ENCODE measurements at places on chromosomes 16 and 17. TPM values are rescaled to one million over a fixed set of nuclear protein-coding genes. Genes with fewer than 3 reads are reported as not detected.

DNA sequence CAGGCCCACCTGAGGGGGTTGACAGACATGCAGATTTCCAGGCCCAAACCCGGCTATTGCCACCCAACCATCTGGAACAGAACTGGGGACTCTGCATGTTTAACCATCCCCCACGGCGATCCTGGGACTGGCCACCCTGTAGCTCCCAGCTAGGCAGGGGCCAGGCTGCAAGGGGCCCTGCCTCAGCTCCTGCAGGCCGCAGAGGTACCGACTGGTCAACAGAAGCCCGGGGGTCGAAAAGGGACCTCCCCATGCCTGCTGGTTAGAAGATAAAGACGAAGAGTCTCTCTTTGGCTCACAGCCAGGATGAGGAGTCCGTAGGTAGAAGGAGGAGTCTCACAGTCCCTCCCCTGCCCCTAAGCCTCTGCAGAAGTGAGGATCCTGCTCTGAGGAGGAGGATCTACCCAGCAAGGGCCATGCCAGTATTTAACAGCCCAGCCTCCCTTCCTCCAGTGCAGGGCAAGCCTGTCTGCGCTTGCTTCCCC is 223.4 kb upstream of the TNRC6C start:
- DNase-seq: no peak

Gene SPATA32
- total RNA-seq: 0.67 TPM

Gene ZNF385C
- total RNA-seq: 0.28 TPM

Gene ANKRD40CL
- not detected for total RNA-seq

- DNase-seq: no peak
Observed at GRCh38 chr17:8048236-8048635, 9.4 kb downstream of the ALOX15B start.

DNA sequence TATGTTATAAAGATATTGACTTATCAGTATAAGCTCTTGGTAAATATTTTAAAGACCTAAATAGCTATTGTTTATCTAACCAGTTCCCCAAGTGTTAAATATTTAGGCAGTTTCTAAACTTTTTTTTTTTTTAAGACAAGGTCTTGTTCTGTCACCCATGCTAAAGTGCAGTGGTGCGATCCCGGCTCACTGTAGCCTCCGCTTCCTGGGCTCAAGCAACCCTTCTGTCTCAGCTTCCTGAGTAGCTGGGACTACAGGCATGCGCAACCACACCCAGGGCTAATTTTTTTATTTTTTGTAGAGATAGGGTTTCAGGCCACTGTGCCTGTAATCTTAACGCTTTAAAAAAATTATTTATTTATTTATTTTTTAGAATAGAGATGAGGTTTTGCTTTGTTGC is 43.5 kb downstream of the SNX29 start:
- no peak for DNase-seq

Data from activated T-helper 2 cell treated with anti-CD3 and anti-CD28 coated beads, Interferon-gamma antibody, Interleukin-2, Interleukin-4, amounts not matched to agents 10 μg/mL and 5 μg/mL and 100 μg/mL, durations not matched to agents 14 hours and 24 hours and 36 hours (primary cell).